ENCODE measurements at places on chromosomes 2 and 18.

DNA sequence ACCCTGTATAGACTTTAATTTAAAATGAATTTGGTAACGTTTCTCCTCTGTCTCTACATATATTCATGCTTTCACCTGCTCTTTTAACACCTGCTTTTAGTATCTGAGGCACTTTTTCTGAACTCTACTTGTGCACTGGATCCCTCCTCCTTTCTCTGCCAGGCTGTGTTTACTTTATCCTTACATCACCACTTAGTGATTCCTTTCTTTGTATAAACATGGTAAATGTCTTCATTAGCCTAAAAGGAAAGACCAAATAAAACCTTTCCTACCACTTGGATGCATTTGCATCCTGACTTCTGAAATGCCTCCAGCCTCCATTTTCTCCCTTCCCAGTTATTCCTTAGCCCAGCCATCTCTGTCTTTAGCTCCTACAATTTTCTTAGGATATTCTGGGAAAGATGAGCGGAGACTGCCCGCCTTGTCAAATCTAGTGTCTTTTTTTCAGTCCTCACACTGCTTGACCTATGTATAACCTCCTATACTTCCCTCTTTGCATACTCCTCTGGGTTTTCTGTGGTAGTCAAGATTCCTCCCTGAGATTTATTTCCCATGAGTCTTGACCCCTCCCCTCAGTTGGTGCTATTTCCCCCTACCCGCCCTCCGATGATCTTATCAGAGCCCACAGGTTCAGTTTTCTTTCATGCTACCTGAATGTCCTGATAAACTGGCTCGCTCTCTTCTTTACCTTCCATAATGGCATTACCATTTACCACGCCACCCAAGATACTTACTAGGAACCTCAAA lies 44.8 kb downstream of the REL start:
- peak; percentile 29 for DNase-seq

GRCh38 chr2:191041418-191042161 lies 27.6 kb upstream of the STAT1 start:
- no peak for DNase-seq

GRCh38 chr18:35343488-35343935 lies 708 bp downstream of the ZNF24 start:
- no peak for DNase-seq

- no peak for DNase-seq
These were observed 4.1 kb downstream of the FEV start for GRCh38 chr2:218980735-218981389.

- DNase-seq, result peak; percentile 66
These were observed 88.8 kb upstream of the ASB18 start for GRCh38 chr2:236352761-236353593.

- DNase-seq, result no peak
These were observed 255.8 kb downstream of the ERBB4 start for GRCh38 chr2:212282671-212283261.

DNA sequence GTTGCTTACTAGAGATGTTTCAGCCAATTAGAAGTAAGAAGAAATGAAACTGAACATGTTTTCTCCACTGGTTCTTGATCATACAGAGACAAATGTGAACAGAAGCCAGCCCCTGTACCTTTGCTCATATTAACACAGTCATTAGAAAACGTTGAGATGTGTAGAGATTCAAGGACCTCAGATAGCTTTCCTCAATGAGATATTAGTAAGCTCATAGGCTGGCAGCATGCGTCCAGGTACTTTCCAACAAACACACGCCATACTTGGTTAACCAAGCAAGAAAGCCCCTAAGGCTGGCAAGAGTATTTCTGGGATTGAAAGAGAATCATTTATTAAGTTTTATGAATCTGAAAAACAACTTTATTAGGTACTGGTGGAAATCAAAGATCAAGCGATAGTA lies 37.5 kb downstream of the SLC5A7 start:
- no peak for DNase-seq

DNA sequence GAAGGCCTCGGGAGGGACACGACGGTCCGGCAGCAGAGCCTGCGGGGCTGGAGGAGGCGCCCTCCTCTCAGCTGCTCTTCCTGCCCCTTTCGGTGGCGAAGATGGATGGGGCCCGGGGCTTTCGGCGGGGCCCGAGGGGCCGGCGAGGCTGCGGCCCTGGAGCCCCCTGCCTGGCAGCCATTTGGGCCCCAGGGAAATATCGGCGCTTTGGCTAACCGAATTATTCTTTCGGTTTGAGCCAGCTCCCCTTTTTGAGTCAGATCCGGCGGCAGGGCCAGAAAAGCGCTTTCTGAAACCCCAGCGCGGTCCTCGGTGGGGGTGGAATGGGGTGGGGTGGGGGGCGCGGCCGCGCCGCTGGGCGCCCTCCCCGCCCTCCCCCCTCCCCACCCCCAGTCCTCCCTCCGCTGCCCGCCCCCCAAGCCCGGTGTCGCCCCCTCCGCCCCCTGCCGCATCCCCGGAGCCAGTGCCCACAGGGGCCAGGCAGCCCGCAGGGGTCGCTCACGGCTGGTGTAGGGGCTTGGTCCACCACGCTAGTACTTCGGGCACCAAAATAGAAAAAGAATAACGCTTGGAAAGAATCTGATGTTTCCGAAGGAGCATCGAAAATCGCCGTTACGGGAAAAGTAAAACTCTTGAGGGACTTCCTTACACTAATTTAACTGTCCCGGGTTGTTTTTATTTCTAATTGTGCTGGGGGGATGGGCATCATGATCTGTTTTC lies 9.1 kb upstream of the ARID5A start:
- peak; percentile 82 for DNase-seq

- no peak for DNase-seq
These were observed 275.0 kb downstream of the GBX2 start for GRCh38 chr2:235893129-235893698.

DNA sequence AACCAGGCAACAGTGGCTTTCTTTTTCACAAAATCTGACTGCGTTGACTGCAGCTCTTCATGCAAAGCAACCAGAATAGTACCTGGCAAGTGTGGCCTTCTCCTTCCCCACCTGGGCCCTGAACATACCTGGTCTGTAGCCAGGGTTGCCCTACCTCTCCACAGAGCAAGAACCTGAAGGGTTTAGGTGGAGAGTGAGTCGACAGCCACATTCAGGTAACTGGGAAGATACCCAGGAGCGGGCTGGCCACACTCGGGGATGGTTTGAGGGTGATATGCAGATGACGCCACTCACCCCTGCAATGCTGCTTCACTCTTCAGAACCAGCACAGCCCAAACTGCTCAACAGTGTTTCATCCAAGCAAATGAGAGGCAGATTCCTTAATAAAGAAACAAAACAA lies 117.3 kb downstream of the TTC32 start:
- DNase-seq, result no peak

DNA sequence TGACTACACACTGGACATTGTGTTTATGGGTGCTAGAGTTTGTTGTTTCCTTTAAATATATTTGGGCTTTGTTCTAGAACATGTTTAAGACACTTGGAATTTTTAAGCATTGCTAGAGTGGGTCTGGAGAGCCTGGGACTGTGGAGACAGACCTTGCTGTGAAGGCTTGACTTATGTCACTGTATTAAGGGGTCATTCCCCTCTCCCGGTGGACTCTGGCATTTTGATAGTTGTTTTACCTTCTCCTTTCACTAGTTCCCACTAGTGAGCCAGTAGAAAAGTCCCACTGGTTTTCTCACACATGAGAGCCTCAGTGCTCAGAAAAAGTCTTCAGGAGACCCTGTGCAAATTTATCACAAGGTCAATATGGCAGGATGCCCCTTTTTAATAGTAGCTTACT lies 18.6 kb downstream of the ADNP2 start:
- DNase-seq, result no peak

GRCh38 chr2:46555011-46555410 lies 75.6 kb downstream of the TMEM247 start:
- no peak for DNase-seq

DNA sequence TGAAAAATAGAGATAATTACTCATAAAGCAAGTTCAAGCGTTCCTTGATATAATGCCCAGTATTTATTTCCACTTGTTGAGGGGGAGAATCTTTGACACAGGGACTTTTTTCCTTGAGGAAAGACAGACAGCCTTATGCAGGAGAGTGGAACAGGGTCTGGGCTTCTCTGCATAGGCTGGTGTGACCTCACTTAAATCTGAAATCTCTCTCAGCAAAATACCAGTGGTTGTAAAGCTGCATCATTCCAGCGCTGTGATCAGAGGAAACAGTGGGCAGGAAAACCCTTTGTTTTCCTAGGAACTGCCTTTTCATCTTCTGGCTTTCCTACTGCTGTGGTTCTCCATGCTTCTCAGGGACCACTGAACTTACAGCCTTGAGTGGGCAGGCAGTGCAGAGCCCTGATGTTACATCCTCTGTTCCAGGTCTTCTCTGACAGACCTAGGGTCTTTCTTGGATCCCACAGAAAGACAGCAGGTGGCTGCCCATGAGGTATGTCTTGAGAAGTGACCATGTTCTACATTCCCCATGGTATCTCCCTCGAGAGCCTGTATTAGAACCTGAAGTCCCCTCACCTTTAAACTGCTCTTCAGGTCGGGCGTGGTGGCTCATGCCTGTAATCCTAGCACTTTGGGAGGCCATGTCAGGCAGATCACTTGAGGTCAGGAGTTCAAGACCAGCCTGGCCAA lies 17.6 kb upstream of the MAP4K4 start:
- no peak for DNase-seq

- no peak for DNase-seq
These were observed 150.3 kb upstream of the ZFP36L2 start for GRCh38 chr2:43376523-43377198.

- DNase-seq, result no peak
These were observed 186.8 kb downstream of the BCL2 start for GRCh38 chr18:63132819-63133200.

DNA sequence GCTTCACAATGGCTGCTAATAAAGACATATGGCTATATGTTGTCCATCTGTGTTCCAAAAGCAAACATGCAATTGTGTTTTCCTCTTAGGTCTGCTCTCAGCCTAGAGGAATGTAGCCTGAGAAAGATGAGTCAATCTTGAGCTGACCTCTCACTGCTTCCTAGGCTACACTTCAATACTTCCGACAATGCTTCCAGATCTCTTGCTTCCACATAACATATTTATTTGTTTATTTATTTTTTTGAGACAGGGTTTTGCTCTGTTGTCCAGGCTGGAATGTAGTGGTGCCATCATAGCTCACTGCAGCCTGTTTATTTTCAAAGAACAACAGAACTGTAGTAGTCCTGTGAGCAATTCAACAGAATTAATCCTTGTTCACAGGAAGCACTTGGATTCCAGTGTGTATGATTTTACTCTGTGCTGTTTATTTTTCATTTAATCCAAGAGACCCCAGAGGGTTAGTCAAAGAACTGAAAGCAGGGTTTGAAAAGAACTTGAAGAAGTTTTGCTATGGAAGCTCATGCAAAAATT lies 437.9 kb downstream of the TXNL1 start:
- no peak for DNase-seq

DNA sequence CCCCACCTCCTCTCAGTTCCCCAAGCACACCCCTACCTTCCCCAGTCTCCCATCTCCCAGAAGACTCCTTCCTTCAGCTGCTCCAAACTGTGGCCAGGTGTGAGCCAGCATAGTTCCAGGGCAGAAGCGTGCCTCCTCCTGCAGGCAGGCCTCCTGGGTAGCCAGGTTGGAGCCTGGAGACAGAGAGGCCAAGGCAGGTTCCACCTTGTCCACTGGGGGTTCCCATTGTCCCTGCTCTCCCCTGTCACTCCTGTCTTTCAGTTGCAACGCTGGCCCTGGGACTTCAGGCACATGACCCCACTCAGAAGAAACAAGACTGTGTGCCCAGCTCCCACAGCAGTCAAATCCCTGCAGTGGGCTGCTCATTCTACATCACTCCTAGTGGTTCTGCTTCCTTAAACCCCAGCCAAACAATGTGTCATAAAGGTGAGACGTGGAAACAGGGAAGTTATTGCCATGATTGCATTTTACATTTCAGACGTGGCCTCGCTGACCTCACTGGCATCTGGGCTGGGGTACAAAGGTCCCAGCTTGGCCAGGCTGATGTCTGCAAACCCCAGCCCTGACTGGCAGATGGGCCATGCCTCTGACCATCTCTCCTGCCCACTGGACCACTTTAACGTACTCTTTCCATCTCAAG lies 96.5 kb upstream of the BOD1L2 start:
- DNase-seq, result no peak

DNA sequence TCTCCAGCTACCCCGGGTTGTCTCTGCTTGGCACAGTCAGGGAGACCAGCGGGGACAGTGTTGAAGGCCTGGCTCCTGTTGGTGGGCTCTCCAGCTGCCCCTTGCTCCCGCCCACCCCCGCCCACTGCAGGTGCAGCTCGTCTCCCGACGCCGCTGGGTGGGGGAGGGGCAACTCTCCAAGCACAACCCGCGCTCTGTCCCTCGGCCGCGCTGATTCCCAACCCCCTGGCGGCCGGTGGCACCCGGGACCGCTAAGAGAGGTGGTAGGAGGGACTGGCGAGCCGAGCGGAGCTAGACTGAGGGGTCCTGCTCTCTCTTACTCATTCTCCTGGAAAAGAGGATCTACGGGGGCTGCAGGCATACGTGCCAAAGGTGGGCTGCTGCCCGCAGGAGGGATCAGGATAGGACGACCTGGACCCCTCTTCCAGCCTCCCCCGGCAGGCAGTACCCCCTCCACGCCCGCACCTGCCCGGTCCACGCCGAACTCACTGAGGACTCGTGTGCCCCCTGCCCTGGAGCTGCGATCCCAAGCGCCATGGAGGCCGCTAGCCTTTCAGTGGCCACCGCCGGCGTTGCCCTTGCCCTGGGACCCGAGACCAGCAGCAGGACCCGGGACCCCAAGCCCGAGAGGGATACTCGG lies 44.5 kb downstream of the DDX18 start:
- DNase-seq, result no peak

DNA sequence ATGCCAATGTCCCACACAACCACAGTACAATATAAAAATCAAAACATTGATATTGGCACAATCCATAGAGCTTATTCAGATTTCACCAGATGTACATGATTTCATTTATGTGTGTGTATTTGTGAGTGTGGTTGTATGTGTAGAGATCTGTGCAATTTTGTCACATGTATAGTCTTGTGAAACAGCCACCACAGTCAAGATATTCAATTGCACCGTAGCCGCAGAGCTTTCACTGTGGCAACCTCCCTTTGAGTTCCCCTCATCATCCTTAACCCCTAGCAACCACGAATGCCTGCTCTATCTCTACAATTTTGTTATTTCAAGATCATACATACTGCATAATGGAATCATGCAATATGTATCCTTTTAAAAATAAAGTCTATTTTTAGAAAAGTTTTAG lies 391.3 kb downstream of the SETBP1 start:
- no peak for DNase-seq

DNA sequence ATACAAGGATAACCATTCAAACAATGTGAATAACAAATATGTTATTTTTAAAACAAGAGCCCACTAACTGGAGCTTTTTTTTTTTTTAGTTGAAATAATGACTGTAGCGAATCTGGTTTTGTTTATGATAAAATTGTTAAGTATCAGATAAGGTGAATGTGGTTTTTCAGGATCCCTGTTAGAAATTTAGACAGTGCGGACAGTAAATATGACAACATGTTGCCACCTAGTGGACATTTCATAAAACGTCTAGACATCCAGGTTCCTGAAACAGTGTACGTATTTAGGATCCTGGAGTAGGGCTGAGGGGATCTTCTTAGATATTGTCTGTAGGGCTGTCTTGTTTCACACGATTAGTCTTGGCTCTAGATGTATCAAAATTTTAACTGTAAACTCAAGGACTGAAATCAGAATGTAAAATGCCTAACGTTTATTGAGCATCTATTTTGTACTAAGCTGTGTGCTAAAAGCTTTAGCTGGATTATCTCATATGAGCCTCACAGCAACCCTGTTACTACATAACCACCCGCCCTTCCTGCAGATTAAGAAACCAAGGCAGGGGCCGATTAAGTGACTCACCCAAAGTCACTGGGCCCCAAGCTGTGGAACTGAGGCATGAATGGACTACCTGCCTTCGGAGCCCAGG lies 23.9 kb upstream of the CCDC68 start:
- DNase-seq, result peak; percentile 76
